Spleen (tissue), 13 donors: ENCODE measurements at places on chromosomes 6 and 20. TPM values are rescaled to one million over a fixed set of nuclear protein-coding genes. Genes with fewer than 3 reads are reported as not detected.

BMP5 gene
- not detected for total RNA-seq

DNA sequence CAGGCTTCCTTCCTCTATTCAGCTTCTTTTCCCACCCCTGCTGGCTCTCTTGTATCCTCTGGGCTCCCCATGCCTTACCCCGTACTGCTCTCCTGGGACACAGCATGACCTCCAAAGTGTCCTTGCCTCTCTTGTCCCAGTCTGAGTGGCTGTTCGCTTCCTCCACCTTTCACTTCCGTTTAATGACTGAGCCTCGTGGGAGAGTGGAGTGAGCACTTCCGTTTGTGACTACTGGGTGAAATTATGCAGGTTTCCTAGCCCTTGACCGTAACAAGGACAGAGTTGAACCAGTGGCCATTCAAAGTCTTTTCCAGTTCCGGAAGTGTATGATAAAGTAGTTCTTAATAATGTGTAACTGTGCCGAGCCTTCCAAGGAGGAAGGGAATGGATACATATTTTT is 109.2 kb downstream of the ARID1B start:
- no peak for DNase-seq

DNA sequence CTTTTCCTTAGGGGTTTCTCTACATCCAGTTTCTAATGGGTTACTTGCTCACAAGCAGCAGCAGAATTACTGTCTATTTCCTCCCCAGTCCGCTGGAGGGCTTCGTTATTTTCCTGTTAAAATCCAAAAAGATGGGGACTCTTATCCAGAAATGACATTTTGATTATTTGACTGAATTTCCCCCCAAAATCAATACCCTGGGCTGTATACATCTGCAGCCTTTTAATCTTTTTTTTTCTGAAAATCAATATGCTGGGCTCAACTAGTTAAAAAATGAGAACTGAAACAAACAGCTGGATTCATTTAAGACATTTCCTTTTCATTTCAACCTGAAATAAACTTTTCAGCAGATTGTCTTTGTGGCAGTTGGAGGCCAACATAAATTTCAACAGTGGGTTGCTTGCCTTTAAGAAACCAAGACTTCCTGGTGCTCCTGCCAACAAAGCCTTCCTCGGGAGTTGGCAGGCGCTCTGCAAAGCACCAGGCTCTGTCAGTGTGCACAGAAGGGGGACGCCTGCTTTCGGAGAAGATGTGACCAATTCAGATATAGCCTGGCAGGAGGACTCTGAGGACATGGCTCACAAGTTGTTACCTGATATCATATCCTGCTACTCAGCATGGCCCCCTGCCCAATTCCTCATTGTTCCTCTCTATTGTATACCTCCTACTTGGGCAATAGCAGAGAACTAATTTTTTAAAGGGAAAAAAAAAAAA is 204.7 kb upstream of the ARG1 start:
- no peak for DNase-seq

GRCh38 chr20:11790046-11790445 is 127.6 kb upstream of the BTBD3 start:
- DNase-seq: no peak

DNA sequence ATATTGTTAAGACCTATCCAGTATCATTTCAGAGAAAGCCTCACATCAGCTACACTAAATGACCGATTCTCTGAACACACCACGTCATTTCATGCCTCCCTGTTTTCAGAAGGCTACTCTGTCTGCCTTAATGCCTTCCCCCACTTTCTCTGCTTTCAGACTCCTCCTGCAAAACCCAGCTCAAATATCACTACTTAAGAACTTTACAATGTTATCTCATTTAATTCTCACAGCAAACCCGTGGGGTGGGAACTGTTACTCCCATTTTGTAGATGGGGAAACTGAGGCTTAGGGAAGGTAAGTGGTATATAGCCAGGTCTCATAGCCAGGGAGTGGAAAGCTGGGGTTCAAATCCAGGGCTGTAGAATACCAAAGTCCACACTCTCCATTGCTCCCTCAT is 2.8 kb downstream of the CYP24A1 start:
- no peak for DNase-seq

SIRPD gene
- total RNA-seq: 2.2 TPM

- no peak for DNase-seq
Measured at GRCh38 chr20:60999250-60999649, 252.8 kb upstream of the CDH4 start.

DNA sequence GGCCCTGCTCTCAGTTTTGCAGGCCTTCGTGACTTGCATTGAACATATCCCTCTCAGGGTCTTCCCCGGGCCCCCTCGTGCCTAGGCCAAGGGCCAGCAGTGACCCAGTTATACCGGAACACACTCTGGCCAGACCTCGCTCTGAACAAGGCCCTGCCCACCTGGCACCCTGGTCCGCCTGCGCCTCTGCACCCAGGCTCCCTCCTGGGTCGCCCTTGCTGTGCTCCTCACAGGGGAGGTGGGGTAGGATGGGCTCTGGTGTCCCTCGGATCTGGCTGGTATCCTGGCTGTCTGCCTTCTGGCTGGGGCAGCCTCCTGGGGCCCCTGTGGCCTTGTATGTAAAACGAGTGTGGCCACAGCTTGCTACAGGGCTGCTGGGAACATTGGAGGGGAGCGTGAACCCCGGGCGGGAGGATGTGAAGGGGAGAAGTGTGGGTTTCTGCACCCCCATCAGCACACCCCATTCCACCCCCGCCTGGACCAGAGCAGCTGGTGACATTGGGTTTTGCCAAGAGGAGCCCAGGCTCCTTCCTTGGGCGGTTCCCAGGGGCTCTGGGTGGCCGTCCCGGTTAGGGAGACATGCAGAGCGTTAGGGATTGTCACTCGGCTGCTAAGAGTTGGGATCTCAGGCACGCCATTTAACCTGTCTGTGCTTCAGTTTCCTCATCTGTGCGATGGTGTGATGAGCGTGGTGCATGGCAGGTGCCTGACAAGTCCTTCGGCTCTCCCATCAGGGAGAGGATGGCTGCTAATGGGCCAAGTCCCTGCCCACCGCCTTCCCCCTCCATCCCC is 17.5 kb downstream of the SRC start:
- DNase-seq: peak; percentile 67

- no peak for DNase-seq
Measured at GRCh38 chr20:12414446-12415274, 497.0 kb downstream of the BTBD3 start.

MOCS3 gene
- 3.4 TPM for total RNA-seq

FLRT3 gene
- 0.26 TPM for total RNA-seq

ERVFRD-1 gene
- total RNA-seq: not detected

GRCh38 chr20:45576995-45577394 is 2.1 kb downstream of the WFDC8 start:
- no peak for DNase-seq

- no peak for DNase-seq
Measured at GRCh38 chr20:48455651-48456365, 372.0 kb downstream of the PREX1 start.
